ENCODE measurements at places on chromosomes 6 and 20.

- DNase-seq, result peak; percentile 84
Observed at GRCh38 chr20:62642051-62642665, at the start of gene SLCO4A1. SLCO4A1 (plus strand) TSS chr20:62642503; CDS start chr20:62656455, 13,952 bp downstream.

GRCh38 chr6:14857001-14857400 is 388.9 kb upstream of the JARID2 start:
- DNase-seq, result no peak

GRCh38 chr6:31620586-31621319 is at the start of gene PRRC2A:
PRRC2A (plus strand) TSS chr6:31620715; CDS start chr6:31622790, 2,075 bp downstream.
- DNase-seq, result peak; percentile 87

- DNase-seq, result peak; percentile 98
Observed at GRCh38 chr20:63835021-63835858, 4.2 kb upstream of the ZBTB46 start.

- DNase-seq, result no peak
Observed at GRCh38 chr6:166075186-166075585, 92.5 kb downstream of the TBXT start.

- no peak for DNase-seq
Observed at GRCh38 chr6:142907544-142907943, 37.4 kb downstream of the HIVEP2 start.

DNA sequence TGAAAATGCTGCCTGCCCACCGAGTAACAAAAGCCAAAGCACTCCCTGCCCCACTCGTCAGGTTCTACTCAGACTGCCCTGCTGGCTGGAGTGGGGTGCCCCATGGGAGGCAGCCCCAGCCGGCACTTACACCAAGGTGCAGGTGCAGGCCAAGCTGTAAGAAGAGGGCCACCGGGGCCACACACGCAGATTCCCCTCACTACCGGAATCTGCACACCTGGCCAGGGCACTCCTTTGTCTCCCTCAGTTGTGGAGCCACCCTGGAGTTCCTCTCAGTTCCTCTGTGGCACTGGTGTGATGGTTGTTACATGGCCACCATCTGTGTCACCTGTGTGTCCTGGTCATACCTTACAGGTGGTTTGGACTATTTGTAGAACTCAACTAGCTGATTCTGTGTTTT is 112.4 kb downstream of the FOXO3 start:
- no peak for DNase-seq

- DNase-seq, result no peak
Observed at GRCh38 chr6:12585497-12585958, 131.0 kb upstream of the PHACTR1 start.
